SK-N-MC (cell line): ENCODE measurements at places on chromosomes 1 and 21.

- no peak for DNase-seq
These were observed 6.4 kb upstream of the PROK1 start for GRCh38 chr1:110444561-110444960.

DNA sequence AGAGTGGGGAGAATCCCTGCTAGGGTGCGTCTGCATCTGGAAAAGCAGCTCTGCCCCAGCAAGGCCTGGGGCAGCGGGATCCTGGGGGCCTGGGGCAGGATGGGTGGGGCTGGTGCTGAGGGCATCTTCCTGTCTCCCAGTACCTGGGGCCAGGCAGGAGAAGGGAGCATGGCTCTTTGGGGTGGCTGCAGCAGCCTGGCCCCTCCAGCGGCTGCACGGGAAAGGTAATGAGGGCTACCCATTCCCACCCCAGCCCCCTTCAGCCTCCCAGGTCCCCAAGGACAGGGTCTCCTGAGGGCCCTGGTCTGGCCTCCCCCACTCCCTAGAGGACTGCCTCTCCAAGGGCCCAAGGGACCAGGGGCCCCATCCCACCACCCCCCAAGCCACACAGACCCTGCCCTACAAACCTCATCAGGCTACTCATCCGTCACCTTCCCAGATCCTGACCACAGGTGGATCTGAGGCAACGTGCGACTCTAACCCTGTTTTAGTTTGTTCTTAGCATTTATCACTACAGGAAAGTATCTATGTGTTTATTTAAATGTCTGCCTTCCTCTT is 910 bp upstream of the ANKRD65 start:
- no peak for DNase-seq

DNA sequence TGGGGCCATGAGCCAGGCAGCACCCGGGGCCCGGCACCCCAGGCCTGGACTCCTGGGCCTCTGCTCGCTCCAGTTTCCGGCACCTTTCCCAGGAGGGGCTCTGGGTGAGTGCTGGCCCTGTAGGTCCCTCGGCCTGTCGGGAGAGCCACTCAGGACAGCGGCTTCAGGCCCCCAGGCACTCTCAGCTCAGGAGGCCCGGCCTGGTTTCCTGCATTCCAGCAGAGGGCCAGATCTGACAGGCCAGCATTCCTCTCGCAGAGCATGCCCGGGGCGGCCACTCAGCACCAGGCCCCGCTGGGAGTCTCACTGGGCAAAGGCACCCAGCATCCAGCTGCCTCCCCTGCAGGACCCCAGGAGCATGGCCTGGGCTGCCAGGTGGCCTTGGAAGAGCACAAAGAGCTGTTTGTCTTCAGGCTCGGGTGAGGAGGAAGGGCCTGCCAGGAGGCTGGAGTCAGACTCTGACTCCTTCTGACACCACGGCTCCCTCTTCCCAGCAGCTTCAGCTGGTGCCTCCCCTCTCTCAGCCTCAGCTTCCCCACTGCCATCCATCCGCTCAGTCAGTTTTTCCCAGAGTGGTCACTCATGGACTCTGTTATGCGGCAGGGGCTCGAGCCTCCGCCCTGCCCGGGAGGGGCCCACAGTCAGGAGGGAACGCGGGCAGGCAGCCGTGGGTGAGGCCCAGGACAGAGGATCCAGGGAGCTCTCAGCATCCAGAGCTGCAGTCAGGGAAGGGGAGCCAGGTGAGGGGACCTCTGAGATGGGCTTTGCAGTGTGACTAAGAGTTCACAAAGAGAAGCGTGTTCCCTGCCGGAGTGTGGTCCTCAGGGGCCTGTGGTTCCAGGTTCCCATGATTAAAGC is 51.7 kb downstream of the WNT9A start:
- no peak for DNase-seq

- no peak for DNase-seq
These were observed 34.2 kb downstream of the SERINC2 start for GRCh38 chr1:31447210-31447609.

- no peak for DNase-seq
These were observed 125.8 kb upstream of the NFIA start for GRCh38 chr1:60956520-60956919.

GRCh38 chr21:27060190-27060589 is 93.3 kb upstream of the ADAMTS5 start:
- no peak for DNase-seq

DNA sequence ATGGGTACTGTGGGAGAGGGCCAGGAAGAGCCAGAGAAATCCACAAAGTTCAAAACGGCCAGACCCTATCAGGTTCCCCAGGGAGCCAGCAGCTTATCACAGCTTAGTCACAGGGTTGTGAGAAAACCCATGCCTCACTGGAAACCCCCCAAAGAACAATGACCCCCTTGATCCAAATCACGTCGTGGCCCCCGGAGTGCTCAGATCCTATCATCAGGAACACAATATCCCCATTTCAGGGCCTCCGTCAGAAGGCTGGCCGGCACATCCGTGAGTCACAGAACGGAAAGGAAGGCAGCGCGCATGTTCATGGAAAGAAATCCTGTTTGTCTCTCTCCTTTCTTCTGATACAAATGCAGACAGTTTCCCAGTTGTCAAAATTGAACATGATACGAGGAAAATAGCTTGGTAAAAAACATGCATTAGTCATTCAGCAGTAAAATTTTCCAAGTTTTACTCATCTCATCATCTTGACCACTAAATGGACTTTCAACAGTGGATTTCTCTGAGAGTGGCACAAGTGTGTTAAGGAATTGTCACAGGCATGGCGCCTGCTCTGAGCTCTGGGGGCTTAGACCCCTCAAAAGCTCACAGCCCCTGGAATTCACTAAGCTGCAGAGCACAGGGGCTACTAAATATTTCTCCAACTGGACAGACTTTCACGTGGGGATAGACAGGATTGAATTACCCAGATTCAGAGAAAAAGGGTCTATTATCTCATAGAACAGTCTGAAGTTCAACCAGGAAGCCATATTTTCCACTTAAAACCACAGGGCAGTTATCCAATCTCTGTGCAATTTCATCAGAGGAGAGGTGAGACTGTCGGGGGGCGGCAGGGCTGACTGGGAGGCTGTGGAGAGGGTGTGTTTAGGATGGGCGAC is 124.8 kb downstream of the RIPK4 start:
- no peak for DNase-seq

DNA sequence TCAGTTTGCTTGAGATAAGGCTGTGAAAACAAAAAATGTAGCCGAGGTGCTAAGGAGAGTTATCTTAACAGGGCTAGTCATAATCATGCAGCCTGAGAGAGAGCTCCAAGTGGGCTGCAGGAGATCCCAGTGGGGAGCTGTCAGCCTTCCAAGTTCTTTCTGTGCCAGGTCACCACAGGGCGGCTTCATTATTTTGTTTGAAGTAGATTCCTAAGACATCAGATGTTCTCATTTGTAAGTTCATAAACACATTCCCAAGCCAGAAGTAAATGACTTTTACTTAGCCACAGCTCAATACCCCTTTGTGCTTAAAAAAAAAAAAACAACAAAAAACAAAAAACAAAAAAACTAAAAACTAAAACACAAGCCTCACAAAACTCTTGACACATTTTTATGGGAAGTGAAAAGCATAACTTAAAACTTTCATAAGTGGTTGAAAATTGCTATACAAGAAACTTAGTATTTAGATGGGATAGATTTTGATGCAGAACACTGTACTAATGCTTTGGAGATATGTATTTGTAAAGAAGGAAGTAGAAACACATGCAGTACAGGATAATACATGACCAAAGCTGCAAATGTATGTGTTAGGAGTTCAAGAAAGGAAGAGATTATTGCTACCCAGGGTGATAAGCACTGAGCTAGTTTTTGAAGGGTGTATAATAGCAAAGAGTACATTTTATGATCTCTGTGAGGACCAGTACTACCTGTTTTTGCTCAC is 8.6 kb downstream of the CDC14A start:
- no peak for DNase-seq
